ENCODE measurements at places on chromosomes 4 and X.

GRCh38 chr4:138602664-138603063 is 360.5 kb upstream of the SLC7A11 start:
- DNase-seq = no peak

DNA sequence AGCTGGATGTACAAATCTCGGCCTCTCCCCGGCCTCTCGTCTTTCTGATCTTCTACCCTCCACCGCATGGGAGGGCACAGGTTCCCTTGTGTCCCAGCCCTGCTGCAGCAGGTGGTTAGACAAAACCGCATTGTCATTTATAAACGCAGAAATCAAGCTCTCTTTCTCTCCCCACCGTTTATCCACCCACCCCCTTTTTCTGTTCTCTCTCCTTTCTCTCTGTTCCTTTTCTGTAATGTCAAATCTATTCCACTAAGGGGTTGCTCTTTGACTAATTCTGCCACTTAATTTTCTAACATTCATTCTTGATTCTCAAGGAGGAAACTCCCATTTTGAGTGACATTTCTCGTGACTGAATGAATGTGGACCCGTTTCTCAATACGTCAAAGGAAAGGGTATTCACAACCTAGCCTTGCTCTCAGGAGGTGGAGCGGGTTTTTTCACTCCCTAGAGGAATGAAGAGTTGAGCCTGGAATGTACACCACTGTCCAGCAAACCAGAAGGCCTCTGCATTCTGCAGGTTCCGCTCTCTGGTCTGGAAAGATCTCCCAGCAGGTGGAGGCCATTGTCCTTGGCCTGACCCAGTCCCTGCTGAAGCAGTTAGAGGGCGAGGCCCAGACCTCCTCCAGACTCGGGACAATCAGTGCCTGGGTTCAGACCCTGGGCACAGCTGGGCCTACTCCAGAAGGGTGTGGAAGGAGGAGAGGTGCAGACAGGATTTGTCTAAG is 70.9 kb upstream of the ENPP6 start:
- no peak for DNase-seq

GRCh38 chrX:3435057-3435456 is 88.6 kb upstream of the MXRA5 start:
- DNase-seq = no peak

- DNase-seq = no peak
Measured at GRCh38 chr4:183436417-183436816, 8.0 kb upstream of the CDKN2AIP start.

DNA sequence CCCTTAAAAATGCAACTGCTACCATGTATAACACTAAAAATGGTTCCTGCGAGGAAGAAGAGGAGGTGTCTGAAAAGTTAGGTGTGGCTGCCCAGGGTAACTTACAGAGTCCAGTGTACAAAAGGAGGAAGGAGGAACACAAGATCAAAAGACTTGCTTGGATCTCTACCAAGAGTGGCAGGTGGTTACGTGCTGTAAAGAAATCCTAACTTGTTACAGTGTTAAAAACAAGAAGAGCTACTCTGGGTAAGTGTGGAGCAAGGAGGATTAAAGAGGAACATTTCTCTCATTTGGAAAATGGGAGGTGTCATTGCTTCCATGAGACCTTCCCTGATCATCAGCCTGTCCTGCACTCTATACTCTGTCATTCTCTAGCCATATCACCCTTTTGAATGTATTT is 242.0 kb downstream of the PTTG2 start:
- no peak for DNase-seq

DNA sequence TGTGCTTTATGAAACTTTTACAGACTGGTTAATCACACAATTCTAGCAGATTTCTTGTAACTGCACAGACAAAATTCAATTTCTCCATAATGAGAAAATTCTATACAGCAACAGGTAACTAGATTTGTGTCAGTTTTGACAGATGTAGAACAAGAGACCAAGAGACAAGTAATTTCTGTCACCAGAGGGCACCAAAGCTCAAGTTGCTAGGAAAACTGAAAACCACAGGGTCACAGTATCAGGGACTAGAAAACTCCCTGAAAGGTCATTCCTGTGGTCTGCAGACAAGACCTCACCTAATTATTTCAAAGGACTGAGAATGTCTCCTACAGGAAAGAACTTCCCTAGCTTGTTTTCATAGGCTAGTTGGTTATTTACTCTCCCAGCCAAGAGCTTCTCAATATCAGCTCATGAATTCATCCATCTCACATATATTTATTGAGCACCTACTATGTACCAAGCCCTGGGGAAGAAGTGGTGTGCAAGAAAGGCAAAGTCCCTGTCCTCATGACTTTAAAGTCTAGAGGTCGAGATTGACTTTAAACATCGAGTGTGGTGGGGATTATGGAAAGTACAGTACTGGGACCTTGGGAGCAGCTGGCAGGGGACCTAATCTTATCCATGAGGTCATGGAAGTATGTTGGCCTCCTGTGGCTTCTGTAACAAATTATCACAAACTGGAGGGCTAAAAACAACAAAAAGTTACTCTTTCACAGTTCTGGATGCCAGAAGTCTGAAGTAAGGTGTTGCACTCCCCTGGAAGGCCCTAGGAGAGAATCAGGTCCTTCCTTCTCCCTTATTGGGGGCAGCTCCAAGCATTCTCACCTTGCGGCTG is 47.8 kb upstream of the SETD7 start:
- no peak for DNase-seq

GRCh38 chr4:158769175-158769921 is 522 bp downstream of the FNIP2 start:
- no peak for DNase-seq

GRCh38 chrX:141673946-141674345 is 24.6 kb downstream of the SPANXD start:
- DNase-seq = no peak

DNA sequence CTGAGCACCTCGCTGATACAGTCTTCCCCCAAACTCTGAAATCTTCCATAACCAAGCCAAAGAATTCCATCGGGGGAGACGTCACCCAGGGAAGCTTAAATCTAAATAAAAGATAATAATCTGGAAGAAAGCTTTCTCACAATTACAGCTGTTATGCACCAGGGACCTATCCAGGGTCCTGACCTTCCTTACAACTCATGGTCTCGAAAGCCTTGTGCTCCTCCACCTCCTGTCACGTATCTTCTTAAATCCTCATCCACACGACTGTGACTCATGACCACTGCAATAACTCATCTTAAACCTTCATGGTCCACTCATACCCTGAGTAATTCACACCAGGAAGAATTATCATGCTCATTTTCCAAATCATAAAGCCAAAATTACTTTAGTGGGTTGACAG is 166.8 kb upstream of the FRG1 start:
- DNase-seq = no peak

DNA sequence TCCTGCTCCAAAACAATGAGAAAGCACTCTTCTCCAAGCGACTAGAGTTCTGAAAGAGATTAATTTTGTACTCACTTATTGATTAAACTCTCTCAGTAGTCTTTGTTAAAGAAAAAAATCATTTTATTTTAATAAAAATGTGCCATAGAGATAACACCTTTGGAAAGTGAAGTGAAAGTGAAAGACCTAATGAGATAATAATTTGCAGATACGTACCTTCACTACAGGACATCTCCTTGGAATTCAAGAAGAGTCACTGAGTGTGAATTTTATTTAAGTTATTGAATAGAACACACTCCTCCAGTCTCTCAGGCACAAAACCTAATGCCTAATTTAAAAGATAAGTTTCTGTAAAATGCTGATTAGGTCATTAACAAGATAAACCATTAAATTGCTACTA is 1070.6 kb upstream of the GRID2 start:
- no peak for DNase-seq

GRCh38 chrX:134461437-134461836 is 1.5 kb downstream of the HPRT1 start:
- DNase-seq = no peak

- DNase-seq = no peak
Measured at GRCh38 chrX:41303013-41303412, 30.9 kb upstream of the DDX3X start.

- no peak for DNase-seq
Measured at GRCh38 chr4:40630335-40631021, 814 bp upstream of the RBM47 start.

- no peak for DNase-seq
Measured at GRCh38 chrX:141469469-141469868, 115.1 kb downstream of the SPANXA1 start.

- no peak for DNase-seq
Measured at GRCh38 chr4:104942990-104943743, 203.5 kb upstream of the TET2 start.
